ENCODE measurements at places on chromosomes 2 and 18. TPM values are rescaled to one million over a fixed set of nuclear protein-coding genes. Genes with fewer than 3 reads are reported as not detected.

Gene IL36RN
- total RNA-seq = 0.25 TPM

Gene EFEMP1
- total RNA-seq = 235 TPM

Gene CROCC2
- 0.49 TPM for total RNA-seq

DNA sequence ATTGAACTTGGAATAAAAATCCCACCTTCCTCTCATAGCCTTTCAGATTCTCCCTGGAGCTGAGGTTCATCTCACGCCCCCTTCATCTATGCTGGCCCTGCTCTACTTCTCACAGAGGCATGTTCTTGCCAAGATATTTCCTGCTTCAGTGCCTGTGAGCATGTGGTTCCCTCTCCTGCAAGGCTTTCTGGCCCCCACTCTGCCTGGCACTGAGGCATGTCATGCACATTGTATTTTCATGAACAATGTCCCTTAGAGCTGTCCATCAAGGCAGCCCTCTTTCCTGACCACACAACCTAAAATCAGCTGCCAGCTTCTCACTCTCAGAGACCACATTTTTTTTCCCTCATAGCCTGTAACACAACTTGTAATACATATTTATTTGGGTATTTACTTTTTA lies 18.0 kb upstream of the HK2 start:
- DNase-seq = no peak

GRCh38 chr18:45839414-45840395 lies 14.2 kb downstream of the SIGLEC15 start:
- DNase-seq = no peak

DNA sequence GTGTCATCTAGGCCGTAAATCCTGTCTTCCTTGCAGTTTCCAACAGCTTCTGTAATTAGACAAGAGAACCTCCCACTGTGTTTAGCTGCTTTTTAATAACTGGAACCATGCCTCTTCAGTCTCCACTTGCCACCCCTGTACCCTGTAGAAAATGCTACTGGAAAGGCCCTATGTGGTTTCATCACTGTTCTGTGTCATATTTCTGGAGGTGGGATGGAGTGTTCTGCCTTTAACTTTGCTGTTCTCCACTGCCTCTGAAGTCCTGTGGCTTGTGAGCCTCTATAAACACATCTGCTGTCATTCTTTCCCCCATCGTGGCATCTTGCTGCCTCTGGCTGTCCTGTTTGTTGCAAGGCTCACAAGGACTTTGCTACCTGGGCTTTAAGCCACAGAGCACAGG lies 17.9 kb downstream of the MGAT5 start:
- no peak for DNase-seq
